ENCODE measurements at places on chromosomes 2 and 18. TPM values are rescaled to one million over a fixed set of nuclear protein-coding genes. Genes with fewer than 3 reads are reported as not detected.

Gene DSG2
- total RNA-seq, result under 0.01 TPM

Gene RAD51AP2
- total RNA-seq, result under 0.01 TPM

Gene DYNAP
- not detected for total RNA-seq

Gene SPEG
- total RNA-seq, result 41.5 TPM

Gene B3GNT7
- total RNA-seq, result not detected

Gene KLHL14
- total RNA-seq, result not detected

Gene STPG4
- total RNA-seq, result 0.19 TPM

Gene ACTR3
- total RNA-seq, result 307 TPM

Gene SH3RF3
- 7.4 TPM for total RNA-seq

Gene MLPH
- total RNA-seq, result 155 TPM

Gene FAHD2A
- total RNA-seq, result 27.1 TPM

Gene TRIB2
- total RNA-seq, result 15.6 TPM

Gene IL37
- total RNA-seq, result not detected

Gene CFC1
- not detected for total RNA-seq

Gene RHOB
- total RNA-seq, result 92.2 TPM

DNA sequence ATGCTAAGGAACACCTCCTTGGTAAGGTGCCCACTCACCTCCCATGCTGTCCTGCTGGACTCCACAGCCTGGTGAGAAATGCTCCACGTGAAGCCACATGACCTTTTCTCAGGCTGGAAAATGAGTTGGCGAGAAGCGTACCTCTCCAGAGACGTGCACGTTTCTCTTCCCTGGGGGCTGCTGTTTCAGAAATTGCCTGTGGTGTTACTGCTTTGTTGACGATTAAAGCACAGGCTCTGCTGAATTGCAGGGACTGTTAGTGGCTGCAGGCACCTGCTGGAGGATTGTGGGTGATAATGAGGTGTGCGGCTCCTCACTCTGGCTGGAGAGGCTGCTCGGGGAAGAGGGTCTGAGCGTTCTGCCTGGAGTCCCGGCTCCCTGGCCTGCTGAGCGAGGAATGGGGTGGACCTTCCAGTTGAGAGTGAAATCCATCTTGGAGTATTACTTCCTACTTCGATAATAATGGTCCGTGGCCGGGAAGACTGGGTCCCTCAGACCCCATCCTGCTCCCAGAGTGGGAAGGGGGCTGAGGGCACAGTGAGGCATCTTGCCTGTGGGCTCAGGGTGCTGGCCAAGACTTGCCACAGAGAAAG is 199.3 kb upstream of the HDAC4 start:
- DNase-seq, result no peak

GRCh38 chr18:8107426-8107825 is 501.8 kb upstream of the RAB12 start:
- peak; percentile 31 for DNase-seq

DNA sequence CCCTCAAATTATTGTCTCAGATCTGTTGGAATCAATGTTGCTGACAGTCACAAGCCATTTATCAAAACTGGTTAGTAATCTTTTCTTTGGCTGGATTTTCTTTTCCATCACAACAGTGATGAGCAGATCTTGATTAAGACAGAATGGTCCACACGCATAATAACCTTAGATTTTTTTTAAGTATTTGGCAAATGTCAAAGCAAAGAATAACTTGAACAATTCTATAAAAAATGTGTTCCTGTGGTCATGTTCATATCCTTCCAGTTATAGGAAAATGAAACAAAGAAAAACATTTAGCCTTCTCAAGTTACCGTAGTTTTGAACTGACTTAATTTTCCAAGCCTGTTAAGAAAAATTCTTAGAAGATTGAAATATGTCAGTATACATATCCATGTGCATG is 659.9 kb upstream of the ID2 start:
- no peak for DNase-seq

DNA sequence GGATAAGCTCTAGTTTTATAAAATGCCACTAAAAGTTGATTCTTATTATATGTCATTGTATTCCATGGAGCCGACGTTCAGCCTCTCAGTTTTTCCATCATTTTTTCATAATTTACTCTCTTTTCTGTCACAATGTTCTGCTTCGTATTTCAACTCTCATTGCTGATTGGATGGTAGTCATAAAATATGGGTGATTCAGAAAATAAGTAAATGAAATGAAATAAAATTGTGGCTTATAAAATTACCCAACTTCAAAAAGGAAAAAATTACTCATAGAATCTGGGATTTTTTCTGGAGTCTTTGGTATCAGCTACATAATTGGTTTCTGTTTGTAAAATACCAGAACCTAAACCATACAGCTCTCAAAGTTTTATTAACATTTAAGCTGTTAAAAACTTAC is 139.7 kb upstream of the ITGA4 start:
- DNase-seq, result peak; percentile 10

GRCh38 chr2:99754210-99754609 is 264.4 kb upstream of the REV1 start:
- no peak for DNase-seq

GRCh38 chr18:58349650-58350049 is 279.2 kb downstream of the ALPK2 start:
- DNase-seq, result no peak

DNA sequence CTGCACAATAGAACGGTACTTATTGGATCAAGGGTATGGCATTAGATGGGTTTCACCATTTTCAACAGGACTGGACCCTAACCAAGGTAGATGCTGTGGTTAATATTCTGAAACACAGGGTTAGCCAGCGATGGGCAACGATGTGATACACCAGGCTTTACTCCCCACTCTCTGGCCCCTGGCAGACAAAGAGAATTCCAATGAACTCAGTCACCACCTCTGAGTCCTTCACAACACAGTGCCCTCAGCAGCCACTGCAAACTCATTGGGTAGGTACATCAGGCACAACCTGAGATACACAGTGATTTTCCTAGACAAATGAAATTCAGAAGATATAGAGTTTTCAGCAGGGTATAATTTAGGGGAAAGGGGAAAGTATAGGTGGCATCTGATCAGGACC is 634.5 kb downstream of the ZEB2 start:
- no peak for DNase-seq

DNA sequence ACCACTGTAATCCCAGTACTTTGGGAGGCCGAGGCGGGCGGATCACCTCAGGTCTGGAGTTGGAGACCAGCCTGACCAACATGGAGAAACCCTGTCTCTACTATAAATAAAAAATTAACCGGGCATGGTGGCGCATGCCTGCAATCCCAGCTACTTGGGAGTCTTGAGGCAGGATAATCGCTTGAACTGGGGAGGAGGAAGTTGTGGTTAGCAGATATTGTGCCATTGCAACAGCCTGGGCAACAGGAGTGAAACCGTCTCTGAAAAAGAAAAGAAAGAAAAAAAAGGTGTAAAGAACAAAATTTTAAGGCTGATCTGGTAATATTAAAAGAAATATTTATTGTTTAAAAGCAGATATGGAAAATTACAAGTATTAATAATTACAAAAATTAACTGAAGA is 29.7 kb downstream of the ZNF804A start:
- DNase-seq, result no peak

DNA sequence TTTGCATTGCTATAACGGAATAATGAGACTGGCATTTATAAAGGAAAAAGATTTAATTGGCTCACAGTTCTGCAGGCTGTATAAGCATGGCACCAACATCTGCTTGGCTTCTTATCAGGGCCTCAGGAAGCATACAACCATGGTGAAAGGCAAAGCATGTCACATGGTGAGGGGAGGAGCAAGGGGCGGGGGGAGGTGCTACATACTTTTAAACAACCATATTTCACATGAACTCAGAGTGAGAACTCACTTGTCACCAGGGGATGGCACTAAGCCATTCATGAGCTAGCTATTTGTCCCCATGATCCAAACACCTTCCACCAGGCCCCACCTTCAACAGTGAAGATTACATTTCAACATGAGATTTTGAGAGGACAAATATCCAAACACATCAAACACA is 188.7 kb downstream of the MBD5 start:
- DNase-seq, result peak; percentile 6

GRCh38 chr2:221372159-221372884 is 199.8 kb downstream of the EPHA4 start:
- no peak for DNase-seq

DNA sequence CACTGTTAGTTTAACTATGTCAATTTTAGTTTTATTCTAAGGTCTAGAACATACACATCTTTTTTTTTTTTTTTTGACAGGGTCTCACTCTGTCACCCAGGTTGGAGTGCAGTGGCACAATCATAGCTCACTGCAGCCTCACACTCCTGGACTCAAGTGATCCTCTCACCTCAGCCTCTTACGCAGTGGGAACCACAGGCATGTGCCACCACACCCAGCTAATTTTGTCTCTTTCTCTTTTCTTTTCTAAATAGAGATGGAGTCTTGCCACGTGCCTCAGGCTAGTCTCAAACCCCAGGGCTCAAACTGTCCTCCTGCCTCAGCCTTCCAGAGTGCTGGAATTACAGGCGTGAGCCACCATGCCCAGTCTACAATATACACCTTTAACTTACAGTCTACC is 69.5 kb upstream of the CHRNA1 start:
- no peak for DNase-seq

DNA sequence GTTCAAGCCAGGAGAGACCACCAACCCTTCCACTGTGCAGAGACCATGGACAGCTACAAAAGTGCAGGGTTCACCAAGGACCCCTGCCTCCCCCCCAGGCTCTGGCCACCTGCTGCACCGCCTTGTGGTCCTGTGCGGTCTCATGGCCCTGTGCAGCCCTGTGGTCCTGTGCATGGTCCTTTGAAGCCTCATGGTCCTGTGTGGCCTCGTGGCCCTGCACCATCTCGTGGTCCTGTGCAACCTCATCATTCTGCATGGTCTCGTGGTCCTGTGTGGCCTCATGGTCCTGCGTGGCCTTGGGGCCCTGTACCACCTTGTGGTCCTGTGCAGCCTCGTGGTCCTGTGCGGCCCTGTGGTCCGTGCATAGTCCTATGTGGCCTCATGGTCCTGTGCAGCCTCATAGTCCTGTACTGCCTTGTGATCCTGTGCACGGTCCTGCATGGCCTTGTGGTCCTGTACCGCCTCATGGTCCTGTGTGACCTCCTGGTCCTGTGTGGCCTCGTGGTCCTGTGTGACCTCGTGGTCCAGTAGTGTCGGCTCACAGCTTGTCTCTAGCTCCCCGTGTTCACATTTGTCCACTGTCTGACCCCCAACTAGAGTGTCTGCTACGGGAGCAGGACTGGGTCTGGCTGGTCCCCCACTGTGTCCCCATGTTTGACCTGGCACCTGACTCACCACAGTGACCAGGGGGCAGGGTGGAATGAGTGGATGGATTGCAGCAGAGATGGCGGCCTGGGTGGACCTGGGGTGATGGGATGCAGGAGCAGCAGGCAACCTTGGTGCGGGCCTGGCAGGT is 20.0 kb upstream of the OTOS start:
- no peak for DNase-seq

DNA sequence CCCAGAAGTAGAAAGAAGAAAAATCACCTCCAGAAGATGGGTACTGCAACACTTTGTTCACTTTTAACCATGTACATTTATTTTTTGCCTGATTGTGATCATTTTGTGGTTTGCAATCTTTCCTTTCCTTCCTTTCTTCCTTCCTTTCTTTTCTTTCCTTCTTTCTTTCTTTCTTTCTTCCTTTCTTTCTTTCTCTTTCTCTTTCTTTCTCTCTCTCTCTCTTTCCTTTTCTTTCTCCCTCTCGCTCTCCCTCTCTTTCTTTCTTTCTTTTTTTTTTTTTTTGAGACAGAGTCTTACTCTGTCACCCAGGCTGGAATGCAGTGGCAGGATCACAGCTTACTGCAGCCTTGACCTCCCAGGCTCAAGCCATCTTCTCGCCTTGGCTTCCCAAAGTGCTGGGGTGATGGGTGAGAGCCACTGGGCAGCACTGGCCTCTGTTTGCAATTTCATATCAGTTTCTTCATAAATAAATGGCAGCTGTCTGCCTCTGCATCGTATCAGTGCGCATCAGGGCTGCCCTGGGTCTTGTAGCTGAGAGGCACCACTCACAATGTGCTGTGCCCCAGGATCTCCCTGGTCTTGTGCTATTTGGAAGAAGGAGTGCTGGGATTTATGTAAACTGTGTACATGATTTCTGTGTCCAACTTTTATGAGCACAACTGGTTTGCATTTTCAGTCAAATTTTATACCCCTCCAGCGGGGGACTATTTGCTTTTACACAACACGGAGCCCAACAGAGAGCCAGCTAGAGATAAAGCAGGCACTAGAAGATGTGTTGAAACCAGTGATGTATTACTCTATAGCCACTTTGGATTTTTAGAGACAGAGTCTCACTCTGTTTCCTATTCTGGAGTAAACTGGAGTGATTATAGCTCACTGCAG is 6.9 kb upstream of the LIMS2 start:
- DNase-seq, result no peak

- no peak for DNase-seq
Measured at GRCh38 chr2:23312996-23313606, 71.9 kb upstream of the KLHL29 start.

- DNase-seq, result no peak
Measured at GRCh38 chr2:56209701-56210100, 25.9 kb downstream of the CCDC85A start.

DNA sequence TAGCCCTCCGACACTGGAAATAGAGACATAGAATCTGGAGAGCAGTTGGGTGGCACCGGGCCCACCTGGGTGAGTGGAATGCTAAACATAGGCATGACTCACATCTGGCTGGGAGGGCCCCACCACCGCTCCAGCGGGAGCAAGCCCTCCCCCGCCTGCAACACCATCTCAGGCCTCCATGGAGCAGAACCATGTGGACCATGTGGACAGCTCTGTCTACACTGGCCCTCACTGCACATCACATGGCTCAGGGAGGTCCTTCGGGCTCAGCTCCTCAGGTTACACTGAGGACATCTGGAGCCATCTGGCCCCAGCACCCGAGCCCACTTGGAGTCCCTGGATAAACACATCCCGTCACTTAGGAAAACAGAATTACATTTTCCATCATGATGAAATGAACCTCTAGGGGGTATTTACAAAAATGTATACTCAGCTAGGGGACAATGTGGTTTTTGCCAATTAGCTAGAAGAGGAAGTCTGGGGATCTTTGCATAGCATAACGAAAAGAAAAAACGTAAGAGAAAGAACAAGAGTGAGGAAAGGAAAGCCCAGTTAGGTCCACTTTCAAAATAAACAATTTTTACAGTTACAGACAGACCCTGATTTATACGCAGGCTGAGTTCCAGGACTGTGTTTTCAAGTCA is 30.7 kb upstream of the MLPH start:
- DNase-seq, result peak; percentile 36

GRCh38 chr2:19854596-19855541 is 46.9 kb downstream of the TTC32 start:
- DNase-seq, result no peak

GRCh38 chr2:111669928-111670695 is 213.9 kb downstream of the ANAPC1 start:
- DNase-seq, result no peak

- DNase-seq, result no peak
Measured at GRCh38 chr2:231300020-231300721, 95.3 kb upstream of the B3GNT7 start.

DNA sequence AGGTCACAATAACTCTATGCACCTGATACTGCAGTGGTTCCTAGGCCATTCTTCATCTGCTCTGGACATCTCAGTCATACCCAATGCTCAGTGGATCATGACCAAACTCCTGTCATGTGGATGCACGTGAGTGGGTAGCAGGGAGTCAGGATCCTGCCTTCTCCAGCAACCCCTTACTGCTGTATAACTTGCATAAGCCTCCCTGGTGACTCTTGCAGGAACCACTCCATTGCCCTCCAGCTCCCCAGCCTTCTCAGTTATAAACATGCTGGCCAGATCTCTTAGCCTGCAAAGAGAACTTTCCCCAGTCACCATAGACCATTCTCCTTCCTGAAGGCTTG is 98.6 kb upstream of the ZNF397 start:
- no peak for DNase-seq

- DNase-seq, result peak; percentile 20
Measured at GRCh38 chr2:197538412-197538811, 22.5 kb downstream of the MOB4 start.

Data from LHCN-M2 (cell line).